ENCODE measurements at places on chromosomes 13 and 19.

DNA sequence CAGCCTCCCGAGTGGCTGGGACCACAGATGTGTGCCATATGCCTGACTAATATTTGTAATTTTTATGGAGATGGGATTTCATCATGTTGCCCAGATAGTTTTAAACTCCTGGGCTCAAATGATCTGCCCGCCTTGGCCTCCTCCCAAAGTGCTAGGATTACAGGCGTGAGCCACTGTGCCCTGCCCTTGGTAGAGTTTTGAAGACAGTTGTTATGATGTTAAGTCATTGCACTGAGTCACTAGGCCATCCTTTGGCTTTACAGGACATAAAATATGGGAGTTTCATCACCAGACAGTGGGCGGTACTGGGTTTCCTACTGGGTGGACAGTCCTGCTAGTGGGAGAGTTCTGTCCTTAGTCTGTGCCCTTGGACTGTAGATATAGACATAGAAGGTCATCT, 282.5 kb downstream of the ATP8A2 start:
- no peak for DNase-seq

DNA sequence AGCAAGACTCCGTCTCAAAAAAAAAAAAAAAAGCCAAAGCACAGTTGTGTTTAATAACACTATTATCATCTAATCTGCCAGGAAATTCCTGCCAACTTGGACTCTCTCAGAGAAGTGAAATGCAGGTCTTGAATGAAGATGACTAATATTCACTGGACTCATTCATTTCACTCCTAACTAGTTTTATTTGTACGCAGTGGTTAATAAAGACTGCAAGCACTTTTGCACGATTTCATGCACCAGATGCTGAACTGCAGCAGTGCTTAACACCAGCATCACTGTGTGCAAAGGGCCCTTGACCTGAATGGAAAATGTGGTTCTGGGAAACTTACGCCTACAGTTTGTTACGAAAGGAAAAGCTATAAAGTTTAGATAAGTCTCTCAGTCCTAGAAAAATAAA, 63.3 kb downstream of the DHRS12 start:
- no peak for DNase-seq

DNA sequence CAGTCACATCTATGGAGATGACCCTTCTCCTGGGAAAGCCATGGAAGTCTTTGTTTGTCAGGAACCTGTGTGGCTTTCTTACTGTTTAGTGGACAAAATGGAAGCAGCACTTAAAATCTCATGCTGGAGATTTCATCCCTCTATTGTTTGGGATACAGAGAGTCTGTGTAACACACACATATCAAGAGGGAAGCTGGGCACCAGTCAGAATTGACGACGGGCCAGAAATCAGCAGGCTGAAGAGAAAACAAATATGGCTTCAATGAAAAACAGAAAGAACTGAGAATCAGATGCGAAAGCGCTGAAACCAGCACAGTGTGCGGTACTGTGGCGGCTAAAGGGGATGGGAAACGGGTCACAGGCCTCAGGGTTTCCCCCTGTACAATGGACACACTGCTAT, 72.2 kb upstream of the WASF3 start:
- DNase-seq = no peak

GRCh38 chr13:103282571-103283450, 216.6 kb upstream of the SLC10A2 start:
- no peak for DNase-seq

GRCh38 chr19:30269638-30270037, 102.5 kb upstream of the ZNF536 start:
- no peak for DNase-seq
